T follicular helper cell (primary cell): ENCODE measurements at places on chromosomes 12 and 14.

GRCh38 chr14:77158175-77158881 lies 16.7 kb upstream of the ZDHHC22 start:
- DNase-seq: no peak

DNA sequence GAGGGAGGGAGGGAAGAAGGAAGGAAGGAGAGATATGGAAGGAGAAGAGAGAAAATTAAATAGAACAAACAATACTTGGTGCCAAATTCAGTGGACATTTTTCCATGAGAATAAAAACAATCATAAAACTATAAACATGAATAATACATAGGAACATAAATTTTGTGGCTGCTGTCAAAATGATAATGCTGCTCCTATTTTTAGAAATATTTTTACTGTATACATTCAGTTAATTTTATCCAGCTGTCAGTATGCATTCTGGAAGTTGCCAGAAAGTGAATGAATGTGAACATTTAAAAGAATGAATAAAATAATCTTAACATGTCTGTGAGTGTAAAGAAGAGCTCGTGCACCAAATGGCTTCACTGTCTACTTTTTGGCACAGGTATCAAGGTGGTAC lies 13.9 kb upstream of the PCED1B start:
- no peak for DNase-seq

DNA sequence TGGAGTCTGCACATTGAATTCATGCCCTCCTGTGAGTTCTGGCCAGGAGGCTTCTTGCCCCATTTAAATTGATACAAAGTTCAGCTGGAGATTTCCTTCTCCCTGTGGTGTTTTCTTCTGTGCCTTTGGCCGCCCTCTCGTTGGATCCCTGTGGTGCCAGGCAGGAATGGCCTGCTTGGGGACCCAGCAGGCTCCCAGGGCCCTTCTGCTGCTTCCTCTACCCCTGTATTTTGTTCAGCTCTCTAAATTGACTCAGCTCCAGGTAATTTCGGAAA lies 197.2 kb downstream of the FOXA1 start:
- no peak for DNase-seq

DNA sequence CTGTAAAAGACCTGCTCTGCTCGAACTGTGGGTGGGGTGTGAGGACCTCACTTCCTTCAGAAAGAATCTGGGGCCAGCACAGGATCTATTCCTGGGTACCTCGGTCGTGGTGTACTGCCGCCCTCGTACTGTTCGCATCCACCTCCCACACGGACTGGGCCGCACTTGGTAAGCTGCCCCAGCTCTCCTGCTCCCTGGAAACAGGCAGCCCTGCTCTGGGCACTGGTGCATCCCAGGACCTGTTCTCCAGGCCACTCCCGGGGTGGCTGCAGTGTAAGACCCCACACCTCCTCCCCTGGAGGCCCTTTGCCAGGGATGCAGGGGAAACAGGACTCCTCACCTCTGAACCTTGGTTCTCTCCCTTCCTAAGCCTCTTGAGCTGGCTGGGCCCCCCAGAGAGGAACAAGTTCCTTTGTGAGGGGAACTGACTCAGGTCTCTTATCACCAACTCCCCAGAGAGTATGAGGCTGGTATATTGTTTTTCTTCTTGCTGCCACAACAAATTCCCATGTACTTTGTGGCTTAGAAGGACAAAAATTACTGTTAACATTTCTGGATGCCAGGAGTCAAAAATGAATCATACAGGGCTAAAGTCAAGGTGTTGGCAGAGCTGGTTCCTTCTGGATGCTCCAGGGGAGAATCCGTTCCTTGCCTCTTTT lies 276.5 kb downstream of the NUAK1 start:
- DNase-seq: no peak

DNA sequence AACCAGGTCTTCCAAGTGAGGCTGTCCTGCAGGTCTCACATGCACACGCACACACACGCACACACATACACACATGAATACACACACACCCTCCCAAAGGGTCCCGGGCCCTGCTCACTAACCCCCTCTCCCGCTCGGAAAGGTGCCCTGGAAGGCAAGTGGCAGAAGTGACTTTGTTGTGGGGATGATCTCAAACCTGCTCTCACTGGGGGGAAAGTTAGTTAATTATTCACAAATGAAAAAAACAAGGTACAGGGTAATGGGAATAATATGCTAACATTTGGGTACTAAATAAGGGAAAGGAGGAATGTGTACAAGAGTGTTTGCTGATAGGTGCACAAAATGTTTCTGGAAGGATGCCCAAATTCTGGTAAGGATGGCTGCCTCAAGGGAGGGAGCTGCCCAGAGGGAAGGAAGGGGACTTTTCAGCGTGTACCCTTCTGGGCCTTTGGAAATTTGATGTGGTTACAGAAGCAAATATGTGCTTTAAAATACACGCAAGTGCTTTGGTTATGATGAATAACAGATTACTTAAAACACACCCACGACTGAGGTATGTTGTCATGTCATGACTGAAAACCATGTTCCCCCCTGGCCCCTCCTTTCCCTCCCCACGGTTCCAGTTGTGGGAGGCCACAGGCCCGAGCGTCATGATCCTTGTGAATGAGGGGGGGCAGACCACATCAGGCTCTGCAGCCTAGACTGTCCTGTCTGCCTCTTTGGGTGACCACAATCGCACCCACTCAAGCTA lies 43.3 kb upstream of the PLEKHG6 start:
- no peak for DNase-seq

DNA sequence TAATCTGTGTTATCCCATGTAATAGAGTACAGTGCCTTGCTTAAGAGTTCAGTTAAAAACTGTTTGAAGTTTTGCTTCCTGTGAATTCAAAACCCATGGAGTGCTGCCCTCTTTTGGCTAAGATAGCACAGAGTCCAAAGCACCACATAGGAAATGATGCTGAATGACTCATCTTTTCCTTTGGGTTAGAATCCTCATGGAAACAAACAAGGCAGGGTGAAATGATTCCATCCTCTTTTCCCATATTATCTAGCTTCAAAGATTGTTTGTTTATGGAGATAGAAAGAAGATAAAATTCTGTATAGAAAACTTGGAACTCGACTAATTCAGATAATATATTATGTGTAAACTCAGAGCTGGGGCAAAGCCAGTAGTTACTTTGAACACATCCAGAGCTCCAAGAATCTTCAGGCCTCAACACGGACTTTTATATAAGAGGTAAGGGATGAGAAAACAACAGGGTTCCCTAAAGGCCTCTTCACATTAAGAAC lies 87.4 kb downstream of the OTOGL start:
- peak; percentile 7 for DNase-seq

DNA sequence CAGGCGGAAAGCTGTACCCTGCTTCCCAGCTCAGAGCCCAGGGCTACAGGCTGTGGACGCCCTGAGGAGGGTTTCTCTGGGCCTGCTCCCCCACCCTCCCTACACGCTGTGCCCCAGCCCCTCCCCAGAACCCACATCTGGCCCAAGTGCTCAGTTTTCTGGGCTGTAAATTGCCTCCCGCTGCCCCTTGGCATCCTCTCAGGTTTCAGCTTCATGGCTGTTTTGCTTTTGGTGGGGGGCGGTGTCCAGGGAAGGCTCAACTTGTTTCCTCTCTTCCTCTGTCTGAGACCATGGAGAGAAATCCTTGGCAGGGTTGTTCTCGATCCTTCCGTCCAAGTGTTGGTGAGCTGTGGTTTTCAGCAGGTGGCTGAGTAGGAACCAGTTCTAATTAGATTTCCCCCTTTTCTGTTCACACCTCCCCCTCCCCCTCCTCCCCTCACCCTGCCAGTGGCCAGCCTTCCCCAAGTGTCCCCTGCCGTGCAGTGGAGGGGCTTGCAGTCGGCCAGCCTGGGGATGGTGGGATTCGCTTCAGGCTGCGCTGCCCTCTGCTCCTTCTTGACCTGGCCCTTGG lies 61.8 kb downstream of the TSPAN9 start:
- no peak for DNase-seq

DNA sequence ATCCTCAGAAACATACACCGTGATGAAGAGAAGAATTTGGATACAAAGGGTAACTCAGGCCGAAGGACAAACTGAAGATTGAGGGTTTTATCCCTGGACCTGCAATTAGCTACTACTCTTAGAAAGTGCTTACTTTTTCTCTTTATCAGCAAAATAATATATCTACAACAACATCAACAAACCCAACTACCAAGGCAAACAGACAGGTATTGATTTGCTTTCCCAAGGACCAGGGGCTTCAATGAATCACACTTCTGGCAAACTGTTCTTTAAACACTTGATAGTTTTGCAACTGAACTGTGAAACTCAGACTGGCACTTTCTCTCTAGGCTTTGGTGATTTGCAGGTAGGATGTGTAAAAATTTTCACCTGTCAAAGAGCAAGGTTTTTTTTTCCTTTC lies 247.5 kb downstream of the SEC23A start:
- DNase-seq: no peak

DNA sequence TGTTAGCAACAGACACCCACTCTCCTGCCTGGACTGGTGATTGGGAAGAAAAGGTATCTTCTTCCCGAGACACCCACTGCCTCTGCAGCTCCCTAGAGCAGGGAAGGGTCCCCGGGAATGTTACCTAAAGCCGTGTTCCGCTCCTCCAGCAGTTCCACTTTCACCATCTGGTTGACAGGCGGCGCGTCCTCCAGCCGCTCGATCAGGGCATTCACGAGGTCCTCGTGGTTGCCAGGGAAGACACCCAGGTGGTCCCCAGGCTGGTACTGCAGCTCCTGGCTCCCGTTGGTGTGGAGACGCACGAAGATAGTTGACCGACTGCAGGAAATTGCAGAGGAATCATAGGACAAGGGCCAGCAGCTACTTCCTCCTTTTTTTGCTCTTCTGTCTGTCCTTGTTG lies 44.2 kb upstream of the FBXO21 start:
- DNase-seq: no peak

DNA sequence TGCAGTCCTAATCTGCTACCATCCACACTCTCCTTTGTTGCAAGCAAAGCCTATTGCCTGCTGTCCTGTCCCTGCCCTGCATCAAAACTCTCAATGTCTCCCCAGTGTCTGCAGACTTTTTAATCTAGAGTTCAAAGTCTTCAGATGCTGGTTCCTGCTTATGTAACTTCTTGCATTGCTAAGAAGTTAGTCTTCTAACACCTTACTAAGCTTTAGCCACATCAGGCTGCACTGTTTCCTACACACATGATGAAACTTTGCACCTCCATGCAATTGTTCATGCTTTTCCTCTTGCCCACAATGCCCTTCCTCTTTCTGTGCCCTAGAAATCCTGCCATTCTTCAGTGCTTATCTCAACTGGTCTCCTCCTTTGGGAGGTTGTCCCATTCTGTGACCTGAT lies 16.2 kb upstream of the DICER1 start:
- DNase-seq: no peak

- DNase-seq: no peak
These were observed 27.4 kb upstream of the METAP2 start for GRCh38 chr12:95446506-95446900.

DNA sequence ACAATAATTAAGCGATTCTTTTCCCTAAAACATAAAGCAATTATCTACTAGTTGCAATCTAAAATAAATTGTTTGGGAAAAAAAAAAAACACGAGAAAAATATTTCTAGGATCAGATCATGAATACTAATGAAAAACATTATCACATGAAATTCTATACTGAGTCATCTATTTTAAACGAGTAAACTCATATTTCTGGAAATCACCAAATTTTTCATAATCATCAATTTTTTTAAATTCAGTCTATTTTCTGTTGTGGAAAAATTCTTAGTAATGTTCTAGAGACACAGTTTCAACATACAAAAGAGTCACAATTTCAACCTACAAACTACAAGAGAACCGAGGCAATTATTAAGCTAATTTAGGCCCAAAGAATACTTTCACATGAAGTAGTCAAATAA lies 245.6 kb upstream of the SOX5 start:
- no peak for DNase-seq

GRCh38 chr12:109650808-109651207 lies 62.8 kb upstream of the FAM222A start:
- no peak for DNase-seq

DNA sequence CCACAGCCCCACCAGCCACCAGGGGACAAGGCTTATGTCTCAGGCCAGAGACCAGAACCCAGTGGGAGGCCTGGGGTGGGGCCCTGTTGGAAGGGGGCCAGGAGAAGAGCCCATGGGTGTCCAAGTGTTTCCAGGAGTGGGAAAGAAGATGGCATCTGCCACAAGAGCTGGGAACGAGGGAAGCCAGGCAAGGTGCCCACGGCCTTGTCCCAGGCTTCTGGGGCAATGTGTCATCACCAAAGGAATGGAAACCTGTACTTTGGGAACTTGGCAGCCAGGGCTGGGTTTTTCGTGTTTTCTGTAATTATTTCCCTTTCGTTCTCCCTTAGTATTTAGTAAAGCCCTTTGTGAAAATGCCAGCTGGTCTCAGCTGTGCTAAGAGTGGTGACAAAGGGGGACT lies 5.3 kb upstream of the PGF start:
- no peak for DNase-seq

DNA sequence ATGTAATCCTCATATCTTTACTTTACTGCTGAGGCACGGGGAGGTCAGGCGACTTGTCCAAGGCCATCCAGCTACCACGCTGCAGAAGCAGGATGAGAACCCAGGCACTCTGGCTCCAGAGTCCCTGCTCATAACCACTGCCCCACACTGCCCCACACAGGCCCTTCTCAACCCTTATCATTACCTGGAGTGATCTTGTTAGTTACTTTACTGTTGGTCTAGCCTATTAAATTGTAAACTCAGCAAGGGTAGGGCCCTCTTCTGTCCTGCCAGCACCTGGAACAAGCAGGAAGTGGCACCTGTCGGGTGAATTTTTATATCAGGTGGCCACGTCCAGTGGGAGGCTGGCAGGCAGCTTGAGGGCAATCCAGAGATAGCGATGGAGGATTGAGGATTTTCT lies 12.2 kb downstream of the FAIM2 start:
- DNase-seq: no peak

DNA sequence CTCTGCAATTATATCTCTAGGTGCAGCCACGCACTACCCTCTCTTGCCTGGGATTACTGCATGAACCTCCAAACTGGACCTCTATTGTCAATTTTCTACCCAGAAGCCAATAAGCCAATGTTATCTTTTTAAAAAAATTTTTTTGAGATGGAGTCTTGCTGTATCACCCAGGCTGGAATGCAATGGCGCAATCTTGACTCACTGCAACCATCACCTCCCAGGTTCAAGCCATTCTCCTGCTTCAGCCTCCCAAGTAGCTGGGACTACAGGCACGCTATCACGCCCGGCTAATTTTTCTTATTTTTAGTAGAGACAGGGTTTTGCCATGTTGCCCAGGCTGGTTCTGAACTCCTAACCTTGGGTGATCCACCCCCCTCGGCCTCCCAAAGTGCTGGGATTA lies 11.2 kb upstream of the PXN start:
- DNase-seq: no peak

- no peak for DNase-seq
These were observed 62.5 kb upstream of the PYGL start for GRCh38 chr14:51006781-51007211.
